ENCODE measurements at places on chromosomes 11 and 22.

GRCh38 chr22:25492841-25493734 lies 71.4 kb upstream of the GRK3 start:
- no peak for DNase-seq

DNA sequence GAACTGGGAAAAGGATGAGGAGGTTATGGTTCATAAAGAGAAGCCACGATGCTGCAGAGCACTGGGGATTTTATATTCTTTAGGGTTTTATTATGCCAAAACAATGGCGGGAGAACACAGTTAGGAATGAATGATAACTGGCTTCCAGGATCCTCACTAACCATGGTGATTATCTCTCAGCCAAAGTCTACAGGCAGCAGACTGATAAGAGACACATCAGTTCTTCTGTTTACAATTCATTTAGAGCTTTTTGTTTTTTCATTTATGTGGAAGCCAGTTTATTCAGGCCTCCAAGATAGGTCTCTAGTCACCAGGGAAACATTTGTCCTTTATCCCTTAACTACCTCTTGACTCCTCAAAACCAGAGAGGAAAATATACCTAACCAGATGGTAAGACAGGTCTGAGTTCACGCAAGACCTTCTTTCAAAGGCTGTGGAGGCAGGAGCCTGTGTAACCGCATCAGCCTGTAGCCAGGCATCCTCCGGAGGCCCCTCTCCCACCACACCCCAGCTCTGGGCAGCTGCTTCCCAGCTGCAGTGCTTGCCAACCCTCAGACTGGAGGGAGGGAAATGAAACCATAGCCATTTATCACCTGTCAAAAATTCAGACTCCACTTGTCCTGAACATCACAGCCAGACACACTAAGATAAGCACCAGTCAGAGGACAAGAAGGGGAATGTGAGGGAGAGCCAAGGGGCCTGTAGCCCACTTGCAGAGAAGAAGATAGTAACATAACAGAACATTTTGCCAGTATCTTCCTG lies 57.2 kb upstream of the FAM181B start:
- no peak for DNase-seq

- no peak for DNase-seq
Observed at GRCh38 chr22:39953101-39953500, 7.1 kb upstream of the TMA7B start.

DNA sequence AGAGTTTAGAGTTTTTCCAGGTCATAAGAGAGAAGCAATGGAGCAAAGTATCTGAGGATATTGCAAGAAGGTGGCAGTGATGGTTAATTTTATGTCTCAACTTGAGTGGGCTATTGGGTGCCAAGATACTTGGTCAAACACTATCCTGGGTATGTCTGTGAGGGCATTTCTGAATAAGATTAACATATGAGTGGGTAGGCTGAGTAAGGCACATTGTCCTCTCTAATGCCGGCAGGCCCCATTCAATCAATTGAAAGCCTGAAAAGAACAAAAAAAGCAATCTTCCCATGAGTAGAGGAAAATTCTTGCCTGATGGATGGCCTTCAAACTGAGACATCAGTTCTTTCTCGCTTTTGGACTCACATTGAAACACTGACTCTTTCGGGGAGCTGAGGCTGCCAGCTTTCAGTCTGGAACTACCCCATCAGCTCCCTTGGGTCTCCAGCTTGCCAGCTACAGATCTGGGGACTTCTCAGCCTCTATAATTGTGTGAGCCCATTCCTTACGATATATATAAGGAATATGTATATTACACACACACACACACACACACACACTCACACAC lies 228.8 kb downstream of the BUD13 start:
- DNase-seq = no peak

DNA sequence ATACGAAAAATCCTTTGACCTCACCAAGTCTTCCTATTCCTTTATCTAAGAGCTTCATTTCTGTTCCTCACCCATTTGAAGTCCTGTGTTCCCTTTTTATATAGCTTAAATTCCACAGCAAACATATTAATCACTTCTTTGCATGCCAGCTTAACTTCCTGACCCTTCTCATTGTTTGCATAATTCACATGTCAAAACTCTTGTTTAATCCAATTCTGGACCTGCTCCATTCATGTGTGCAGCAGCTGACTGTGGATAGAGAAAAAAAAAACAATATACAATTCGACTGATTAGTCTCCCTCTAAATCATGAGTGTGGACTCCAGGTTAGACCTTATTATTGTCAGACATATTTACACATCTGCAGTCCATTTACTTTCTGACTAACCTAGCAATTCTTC lies 991.2 kb upstream of the TENM4 start:
- no peak for DNase-seq

DNA sequence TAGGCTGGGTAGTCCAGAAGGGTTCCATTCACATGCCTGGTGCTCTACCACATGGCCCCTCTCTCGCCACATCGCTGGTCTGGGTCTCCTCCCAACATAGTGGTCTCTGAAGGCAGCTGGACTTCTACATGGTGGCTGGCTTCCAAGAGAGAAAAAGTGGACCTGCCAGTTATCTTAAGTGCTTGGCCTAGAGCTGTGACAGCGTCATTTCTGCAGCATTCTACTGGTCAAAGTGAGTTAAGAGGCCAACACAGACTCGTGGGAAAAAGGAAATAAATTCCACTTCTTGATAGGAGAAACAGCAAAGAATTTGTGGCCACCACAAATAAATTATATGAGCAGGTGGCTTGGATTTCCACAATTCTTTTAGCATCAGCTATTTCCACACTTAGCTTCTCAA lies 21.0 kb upstream of the BARX2 start:
- no peak for DNase-seq

- no peak for DNase-seq
Observed at GRCh38 chr11:38411149-38411548, 1813.1 kb upstream of the RAG2 start.

DNA sequence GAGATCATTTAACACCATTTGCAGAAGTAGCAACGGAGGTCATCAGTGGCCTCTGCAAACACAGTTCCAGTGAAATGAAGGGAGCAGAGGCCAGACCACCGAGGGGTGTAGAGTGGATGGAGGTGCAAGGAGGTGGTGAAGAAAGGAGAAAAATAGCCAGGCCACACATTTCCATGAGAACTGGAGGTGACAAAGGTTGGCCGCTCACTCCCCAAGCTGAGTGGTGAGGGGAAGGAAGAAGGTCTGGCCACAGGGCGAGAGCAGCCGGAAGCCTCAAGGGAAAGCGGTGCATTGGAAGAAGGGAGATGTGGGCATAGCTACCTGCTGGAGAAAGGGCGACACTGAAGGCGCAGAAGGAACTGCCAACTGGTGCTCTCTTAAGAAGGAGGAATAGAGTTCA lies 20.1 kb upstream of the TMPRSS4 start:
- no peak for DNase-seq

GRCh38 chr22:19525666-19526065 lies 1.5 kb upstream of the CLDN5 start:
- DNase-seq = no peak

GRCh38 chr11:128555606-128556005 lies 31.8 kb downstream of the ETS1 start:
- no peak for DNase-seq

DNA sequence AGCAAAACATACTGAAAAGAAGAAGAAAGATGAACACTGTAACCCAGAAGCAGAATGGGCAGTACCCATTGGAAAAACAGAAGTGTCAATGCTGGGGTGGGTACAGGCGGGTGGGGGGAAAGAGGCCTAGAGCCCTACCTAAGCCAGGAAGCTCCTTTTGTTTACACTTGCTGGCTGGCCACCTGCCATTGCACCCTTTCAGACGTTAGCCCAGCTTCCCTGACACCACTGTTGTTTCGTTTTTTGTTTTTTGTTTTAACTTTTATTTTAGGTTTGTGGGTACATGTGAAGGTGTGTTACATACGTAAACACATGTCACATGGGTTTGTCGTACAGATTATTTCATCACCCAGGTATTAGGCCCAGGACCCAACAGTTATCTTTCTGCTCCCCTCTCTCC lies 55.4 kb downstream of the PLEKHA7 start:
- DNase-seq = no peak

DNA sequence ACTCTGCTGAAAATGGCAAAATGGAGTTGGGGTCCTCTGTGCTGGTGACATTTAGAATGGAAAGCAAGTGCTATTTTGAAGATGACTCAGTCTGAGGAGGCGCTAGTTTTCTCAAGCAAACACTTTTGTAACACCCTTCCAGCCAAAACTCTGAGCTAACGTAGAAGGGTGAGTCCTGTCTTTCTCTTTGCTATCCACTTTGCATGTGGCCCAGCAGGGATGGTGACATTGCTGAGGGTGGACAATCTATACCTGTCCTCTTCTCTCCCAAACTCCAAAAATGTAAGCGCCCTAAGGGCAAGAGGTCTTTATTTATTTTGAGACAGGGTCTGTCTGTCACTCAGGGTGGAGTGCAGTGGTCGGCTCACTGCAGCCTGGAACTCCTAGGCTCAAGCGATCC lies 3.6 kb upstream of the KAT5 start:
- DNase-seq = no peak

DNA sequence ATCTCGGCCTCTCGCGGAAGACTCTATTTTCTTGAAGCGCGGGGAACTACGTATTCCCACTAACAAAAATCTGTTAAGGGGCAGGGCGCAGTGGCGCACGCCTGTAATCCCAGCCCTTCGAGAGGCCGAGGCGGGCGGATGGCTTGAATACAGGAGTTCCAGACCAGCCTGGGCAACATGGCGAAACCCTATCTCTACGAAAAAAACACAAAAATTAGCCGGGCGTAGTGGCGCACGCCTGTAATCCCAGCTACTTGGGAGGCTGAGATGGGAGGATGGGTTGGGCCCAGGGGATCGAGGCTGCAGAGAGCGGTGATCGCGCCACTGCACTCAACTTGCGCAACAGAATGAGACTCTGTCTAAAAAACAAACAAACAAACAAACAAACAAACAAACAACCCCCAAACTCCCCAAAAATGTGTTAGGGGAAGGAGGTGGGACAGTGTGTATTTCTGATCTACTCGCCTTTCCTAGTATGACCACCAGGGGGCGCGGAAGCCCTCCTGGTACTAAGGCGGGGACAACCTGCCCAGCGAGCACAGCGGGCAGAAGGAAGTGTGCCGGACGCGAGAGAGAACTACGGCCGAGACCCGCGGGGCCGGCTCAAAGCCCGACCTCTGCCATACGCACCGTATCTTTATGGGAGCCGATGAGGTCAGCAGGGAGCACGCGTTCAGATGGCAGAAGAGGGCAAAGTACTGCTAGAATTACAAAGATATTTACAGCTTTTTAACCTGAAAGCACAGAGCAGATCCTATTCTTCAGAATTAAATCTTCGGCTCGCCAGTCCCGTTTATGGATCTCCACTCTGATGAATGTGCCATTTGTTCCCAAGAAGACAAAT lies 1.3 kb upstream of the STX3 start:
- DNase-seq = peak; percentile 77

DNA sequence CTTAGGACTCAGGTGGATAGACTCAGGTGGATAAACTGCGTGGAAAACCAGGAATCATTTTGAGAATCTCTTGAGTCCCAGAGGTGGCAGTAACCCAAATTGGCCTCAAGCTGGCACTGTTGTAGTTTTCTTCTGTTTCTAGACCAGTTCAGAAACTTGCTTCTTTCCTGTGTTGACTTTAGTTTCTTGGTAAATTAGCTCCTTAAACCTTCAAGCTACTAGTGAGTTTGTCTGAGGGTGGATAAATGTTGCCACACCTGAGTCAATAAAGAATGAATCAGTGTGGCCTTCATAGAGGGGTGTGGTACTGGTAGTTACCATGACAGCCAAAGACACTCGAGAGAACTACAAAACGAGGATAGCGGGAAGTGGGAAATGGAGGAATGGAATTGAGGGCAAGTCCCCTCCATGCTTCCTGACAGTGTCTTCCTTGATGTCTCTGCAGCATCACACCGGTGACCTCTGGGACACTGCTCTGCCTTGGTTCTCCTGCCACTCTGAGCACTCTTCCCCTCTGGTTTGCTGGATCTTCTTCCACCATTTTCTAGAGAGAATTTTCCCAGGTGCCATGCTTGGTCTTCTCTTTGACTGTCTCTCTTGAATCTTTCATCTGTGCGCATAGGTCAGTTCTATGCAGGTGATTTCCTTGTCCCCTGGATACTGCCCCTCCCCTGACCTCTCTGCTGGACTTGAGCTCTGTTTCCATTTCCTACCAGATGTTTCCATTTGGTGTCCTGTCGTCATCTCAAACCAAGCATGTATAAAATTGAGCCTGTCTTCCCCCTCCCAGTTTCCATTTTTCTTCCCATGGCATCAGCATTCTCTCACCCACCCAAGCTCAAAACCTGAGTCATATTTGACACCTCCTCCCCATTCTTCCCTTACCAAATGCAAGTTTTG lies 7.2 kb downstream of the POLD4 start:
- peak; percentile 57 for DNase-seq

DNA sequence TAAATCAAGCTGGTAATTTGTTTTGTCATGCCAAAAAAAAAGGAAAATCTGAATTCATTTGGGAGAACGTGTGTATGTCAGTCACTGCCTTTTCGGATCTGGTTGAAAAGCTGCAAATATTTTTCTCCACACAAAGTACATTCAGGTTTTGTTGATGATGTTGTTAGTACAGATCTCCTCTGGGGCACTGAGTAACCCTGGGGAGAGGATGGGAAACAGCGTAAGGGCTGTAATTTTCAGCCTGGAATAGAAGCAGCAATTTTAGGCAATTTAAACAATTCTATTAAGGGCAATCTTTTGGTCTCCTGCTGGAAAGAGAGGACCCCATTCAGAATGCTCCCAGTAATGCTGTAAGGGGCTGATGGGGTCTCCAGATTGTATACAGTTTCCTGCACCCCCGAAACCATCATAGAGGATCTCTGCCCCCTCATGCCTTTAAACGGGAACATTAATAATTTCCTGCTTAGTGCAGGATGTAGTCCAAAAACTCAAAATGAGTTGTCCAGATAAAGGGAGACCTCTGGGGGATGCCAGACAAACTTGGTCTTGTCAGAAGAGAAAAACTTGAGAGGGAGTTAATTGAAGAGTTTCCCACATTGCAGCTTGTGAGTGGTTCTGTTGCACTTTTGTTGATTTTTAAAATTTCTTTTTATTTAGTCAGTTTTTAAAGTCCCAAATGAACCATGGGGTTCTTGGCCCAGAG lies 132.3 kb downstream of the COMMD9 start:
- no peak for DNase-seq

GRCh38 chr11:119979701-119980100 lies 158.2 kb downstream of the TRIM29 start:
- DNase-seq = no peak
